AG04450 (cell line): ENCODE measurements at places on chromosomes 3 and 15.

GRCh38 chr15:62849316-62850106, 193.0 kb upstream of the TPM1 start:
- DNase-seq, result no peak

GRCh38 chr15:39730552-39730951, 52.1 kb downstream of the FSIP1 start:
- DNase-seq, result no peak

GRCh38 chr3:157406394-157406793, 30.3 kb upstream of the PTX3 start:
- no peak for DNase-seq

GRCh38 chr3:156535162-156535627, 19.7 kb downstream of the SSR3 start:
- DNase-seq, result peak; percentile 98

- no peak for DNase-seq
Observed at GRCh38 chr3:110318108-110318507, 753.5 kb upstream of the NECTIN3 start.

DNA sequence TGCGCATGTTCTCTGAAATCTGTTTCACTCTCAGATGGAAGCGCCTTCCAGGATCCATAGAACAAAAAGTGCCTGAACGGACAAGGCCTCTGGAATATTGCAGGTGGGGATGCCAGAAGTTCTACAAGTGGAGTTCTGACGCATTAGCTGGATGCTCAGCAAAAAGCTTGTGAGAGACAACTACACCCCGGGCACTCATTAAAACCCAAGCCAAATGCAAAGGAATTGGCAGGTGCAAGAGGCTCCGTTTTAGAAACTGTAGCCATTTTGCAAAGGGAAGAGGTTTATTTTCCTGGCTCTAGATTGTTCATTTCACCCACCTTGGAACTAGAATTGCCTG, 35.2 kb upstream of the SLC24A5 start:
- no peak for DNase-seq
